ENCODE measurements at places on chromosomes 6 and 20. TPM values are rescaled to one million over a fixed set of nuclear protein-coding genes. Genes with fewer than 3 reads are reported as not detected.

- no peak for DNase-seq
Measured at GRCh38 chr6:127864701-127865100, 36.2 kb downstream of the THEMIS start.

- DNase-seq: no peak
Measured at GRCh38 chr20:43724383-43724782, 2.4 kb downstream of the GTSF1L start.

GRCh38 chr6:3318821-3319540 lies 60.2 kb downstream of the PSMG4 start:
- no peak for DNase-seq

GRCh38 chr6:90097356-90097755 lies 199.3 kb downstream of the BACH2 start:
- DNase-seq: peak; percentile 26

- peak; percentile 84 for DNase-seq
Measured at GRCh38 chr6:35139924-35140638, 1.1 kb downstream of the TCP11 start.

- no peak for DNase-seq
Measured at GRCh38 chr20:61146023-61146422, 106.0 kb upstream of the CDH4 start.

- DNase-seq: no peak
Measured at GRCh38 chr6:11631008-11631407, 93.5 kb downstream of the TMEM170B start.

DNA sequence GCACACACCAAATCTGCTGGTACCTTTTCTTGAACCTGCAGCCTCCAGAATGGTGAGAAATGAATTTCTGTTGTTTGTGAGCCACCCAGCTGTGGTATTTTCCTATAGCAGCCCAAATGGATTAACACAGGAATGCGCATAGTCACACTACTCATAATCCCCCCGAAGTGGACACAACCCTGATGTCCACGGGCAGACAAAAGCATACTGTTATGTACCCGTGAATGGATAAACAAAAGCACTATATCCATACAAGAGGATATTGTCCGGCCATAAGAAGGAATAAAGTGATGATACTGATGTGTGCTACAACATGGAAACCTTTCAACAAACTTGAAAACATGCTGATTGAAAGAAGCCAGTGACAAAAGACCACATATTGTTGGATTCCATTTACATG lies 25.1 kb upstream of the RPP40 start:
- DNase-seq: no peak

DNA sequence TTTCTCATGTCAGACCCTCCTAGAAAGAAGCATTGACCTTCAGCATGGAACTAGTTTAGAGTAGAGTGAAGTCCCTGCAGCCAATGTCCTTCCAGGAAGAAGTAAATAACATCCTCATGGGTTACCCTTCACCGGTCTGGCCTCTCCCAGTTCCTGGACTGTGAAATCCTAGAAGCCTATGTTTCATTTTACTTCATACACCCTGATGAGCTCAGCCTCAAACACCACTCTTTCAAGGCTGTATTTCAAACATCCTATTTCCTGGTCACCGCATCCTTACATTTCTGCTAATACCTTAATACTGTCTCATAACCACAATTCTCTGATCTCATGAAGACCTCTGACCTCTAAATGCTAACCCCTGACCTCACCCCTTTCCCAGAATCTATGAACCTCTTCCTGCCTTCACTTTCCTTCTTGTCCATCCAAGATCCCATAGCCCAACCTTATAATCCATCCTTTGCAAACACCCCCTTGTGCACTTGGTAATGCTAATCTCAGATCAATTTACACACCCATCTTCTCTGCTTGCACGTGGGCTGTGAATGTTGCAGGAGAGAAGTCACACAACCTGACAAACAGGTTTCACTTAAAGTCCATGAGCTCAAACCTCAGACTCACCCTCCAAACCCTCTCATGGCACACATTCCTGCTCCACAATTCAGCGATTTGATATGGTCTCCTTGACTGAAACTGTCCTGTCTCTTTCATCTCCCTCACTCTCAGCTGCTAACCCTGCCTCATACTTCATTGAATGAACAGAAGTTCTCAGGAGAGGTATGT lies 30.2 kb downstream of the SLC2A10 start:
- peak; percentile 15 for DNase-seq

GRCh38 chr6:1256435-1257008 lies 55.4 kb upstream of the FOXQ1 start:
- DNase-seq: no peak

DNA sequence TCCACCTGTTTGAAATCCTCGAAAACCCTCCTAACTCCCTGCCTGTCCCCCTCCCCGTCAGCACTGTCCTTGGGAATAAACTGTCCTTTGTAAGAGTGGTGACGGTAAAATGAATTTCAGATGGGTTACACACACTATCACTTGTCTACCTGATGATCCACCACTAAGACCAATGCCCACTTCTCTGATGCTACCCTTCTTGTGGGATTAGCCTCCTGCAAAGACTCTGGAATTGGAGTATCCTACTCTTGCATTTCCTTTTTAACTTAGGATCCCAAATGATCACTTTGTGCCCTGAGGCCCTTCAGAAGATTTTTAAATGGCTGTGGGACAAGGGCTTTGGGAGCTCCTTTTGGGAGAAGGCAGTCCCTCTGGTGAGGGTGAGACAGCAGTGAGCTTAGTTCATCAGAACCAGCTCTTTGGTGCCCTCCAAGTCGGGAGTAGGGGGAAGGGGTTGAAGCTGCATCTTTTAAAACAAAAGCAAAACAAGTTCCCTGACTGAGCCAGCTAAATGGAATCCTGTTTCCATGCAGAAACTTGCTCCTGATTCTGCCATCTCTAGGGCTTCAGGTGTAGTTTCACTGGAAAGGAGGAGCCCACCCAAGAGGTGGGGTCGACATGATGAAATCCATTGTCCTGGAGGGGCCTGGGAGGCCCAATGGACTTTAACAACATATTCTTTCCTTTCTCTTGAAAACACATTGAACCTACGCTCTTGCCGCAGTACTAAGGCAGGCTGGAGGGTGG lies 86.5 kb downstream of the ASXL1 start:
- no peak for DNase-seq

GRCh38 chr6:133033263-133033662 lies 207.9 kb upstream of the EYA4 start:
- no peak for DNase-seq

GRCh38 chr6:170292111-170292406 lies 1.2 kb upstream of the DLL1 start:
- no peak for DNase-seq

DNA sequence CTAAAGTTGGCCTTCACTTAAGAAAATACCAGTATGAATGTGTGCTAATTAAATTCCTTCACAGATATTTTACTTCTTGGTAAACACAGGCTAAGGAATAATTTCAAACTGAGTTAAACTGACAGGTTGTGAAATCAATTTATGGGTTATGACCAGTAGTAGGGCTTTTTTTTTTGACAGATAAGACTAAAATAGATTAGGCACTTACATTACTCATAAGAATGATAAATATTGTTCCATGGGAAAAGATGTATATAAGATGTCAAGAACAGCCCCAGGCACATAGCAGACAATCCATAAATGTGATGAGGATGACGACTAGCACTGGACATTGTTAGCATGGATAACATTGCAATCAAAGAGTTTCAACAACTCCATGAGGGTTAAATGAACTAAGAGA lies 22.9 kb downstream of the NT5E start:
- no peak for DNase-seq

GRCh38 chr6:24900917-24901697 lies 34.7 kb downstream of the RIPOR2 start:
- no peak for DNase-seq

DNA sequence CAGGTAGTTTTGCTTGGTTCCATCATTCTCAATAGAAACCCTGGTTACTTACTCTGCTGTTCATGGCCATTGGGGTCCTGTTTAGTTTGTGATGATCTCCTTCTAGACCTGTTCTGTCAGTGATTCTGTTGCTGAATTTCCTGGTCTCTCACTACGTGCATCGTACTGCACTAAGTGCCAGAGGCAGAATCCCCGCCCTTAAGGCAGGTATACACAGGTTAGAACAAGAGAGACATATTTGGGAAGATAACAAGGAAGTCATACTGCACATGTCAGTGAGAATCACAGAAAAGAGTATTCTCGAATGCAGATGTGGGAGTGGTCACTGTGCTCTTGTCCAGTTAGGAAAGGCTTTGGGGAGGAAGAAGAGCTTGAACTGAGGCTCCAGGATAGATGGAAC lies 148.1 kb upstream of the MYLIP start:
- no peak for DNase-seq

DNA sequence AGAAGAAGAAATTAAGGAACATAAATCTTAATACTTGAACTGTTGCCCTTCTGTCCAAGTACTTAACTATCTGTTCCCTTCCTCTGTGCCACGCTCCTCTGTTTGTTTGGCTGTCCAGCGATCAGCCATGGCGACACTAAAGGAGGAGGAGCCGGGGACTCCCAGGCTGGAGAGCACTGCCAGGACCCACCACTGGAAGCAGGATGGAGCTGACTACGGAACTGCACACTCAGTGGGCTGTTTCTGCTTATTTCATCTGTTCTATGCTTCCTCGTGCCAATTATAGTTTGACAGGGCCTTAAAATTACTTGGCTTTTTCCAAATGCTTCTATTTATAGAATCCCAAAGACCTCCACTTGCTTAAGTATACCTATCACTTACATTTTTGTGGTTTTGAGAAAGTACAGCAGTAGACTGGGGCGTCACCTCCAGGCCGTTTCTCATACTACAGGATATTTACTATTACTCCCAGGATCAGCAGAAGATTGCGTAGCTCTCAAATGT lies 17.1 kb downstream of the IRF4 start:
- DNase-seq: peak; percentile 32

DNA sequence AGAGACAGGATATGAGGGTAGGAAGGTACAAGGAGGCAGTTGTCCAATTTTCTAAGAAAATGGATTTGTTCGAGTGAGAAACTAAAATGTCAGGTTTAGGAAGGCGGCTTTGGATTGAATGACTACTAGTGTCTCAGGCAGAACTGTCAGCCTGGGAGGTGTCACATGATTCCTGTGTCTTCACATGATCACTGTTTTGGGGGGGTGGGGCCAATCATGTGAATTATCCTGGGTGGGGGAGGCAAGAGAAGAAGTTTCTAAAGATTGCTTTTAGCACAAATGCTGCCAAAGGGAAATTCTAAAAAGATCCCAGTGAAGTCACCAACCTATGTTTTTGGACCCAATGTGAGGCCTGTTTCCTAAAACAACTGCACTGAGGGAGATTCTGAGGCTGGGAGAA lies 2.3 kb downstream of the SIRPA start:
- DNase-seq: peak; percentile 27

The F13A1 gene
- total RNA-seq: under 0.01 TPM

The GFOD1 gene
- 25.3 TPM for total RNA-seq

The SNAP25 gene
- total RNA-seq: 4.5 TPM

The GNRH2 gene
- not detected for total RNA-seq

The ADGRF4 gene
- under 0.01 TPM for total RNA-seq

The NKAPL gene
- 3.3 TPM for total RNA-seq

The GPRC6A gene
- not detected for total RNA-seq

The ARHGAP18 gene
- total RNA-seq: 38.3 TPM

The BIRC7 gene
- total RNA-seq: not detected

The ANGPT4 gene
- total RNA-seq: under 0.01 TPM

Data from fibroblast of lung (primary cell).